ENCODE measurements at places on chromosomes 1 and 21.

DNA sequence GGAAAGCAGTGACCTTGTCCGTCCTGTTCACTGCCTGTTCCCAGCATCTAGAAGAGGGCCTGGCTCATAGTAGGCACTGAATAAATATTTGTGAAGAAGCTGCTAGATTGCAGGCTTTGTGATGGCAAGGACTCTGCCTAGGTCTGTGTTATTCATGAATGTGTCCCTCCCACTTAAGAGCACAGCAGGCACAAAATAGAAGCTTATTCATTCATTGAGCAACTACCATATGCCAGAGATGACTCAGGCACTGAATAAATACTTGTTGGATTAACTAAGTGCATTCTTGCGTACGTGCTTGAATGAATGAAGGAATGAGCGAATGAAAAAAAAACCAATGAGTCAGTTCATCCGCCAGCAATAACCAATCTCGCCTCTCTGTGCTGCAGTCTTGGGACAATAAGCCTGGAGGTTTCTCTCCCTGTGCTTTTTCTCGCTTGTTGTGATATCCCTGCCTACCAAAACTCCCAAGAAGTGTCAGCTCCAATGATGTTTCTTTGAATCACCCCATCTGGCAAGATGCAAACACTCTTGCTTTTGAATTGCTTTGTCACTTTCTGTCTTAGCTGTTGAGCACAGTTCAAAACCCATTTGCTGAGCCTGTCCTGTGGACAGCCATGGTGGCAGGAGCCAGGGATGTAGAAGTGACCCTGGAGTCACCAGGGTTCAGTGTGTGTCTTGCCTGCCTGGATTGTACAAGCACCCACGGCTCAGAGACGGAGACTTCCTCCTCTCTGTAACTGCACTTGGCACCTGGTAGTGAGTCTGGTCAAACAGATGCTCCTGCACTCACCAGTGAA, 143.9 kb downstream of the KAZN start:
- no peak for DNase-seq

GRCh38 chr1:178847396-178847849, 23.5 kb downstream of the ANGPTL1 start:
- DNase-seq = no peak

- no peak for DNase-seq
Measured at GRCh38 chr1:64892576-64893573, 73.5 kb downstream of the JAK1 start.

GRCh38 chr1:230591678-230592077, 50.6 kb upstream of the COG2 start:
- no peak for DNase-seq

DNA sequence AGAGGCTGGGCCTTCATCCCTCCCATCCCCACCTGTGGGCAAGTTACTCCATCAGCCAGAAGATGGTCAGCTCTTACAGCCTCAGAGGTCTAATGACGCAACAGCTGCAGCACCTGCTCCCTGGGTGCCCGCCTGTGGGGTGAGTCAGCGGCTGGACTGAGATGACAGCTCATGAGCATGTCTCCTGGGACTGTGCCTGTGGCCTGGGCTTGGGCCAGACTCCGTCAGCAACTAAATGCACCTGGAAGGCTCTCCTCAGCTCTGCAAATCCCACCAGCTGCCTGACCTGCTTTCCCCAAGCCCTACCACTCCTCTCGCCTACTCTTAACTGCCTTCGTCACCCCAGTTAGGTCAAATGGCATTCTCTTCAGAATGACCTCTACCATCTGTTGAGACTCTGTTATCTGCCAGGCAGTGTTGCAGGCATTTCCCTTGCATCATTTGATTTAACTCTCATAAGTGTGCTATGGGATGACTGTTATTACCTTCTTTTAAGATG, 47.7 kb downstream of the ETS2 start:
- DNase-seq = no peak
